ENCODE measurements at places on chromosomes 4 and X.
A peak's percentile ranks its signal among the peaks of the same experiment; 100 is the strongest.

GRCh38 chrX:134173541-134174272 lies 63.3 kb upstream of the CCDC160 start:
- DNase-seq, result no peak

DNA sequence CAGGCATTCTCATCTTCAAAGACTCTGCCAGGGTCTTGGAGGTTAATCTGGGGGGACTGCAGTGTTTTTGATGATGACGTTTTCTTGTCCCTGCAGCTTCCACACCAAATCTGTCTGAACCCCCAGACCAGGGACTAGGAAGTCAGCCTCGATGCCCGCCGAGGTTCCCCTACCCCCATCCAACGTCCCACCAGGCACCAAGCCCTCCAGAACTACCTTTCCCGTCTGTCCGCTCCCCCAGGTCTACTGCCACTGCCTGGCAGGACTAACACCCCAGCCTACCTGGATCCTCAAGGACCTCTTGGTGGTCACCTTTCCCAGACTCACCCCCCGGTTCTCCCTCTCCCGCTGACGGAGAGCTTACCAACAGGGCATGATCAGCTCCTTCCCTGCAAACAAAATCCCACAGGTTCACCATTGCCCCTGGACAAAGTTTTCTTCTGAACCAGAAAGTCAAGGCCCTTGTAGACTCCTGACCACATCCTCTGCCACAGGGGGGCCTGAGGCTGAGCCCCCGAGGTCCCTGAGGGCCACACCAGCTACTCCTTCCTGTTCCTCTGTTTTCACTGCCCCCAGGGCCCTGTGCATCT lies 40.9 kb downstream of the HMX1 start:
- no peak for DNase-seq

GRCh38 chr4:164821711-164822110 lies 55.3 kb upstream of the APELA start:
- no peak for DNase-seq

DNA sequence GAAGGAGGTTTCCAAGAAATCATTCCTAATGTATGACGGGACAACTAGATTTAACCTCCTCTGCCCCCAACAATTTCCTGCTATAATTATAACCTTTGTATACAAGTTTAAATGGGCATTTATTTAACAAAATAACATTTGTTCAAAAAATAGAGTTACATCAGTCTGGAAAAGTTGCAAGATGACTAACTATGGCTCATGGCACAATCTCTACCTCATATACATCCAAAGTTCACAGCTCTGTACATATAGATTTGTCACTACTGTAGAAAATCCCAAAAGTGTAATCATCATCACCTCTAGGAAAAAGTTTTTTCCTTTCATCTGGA lies 3.8 kb upstream of the RPS6KA3 start:
- peak; percentile 24 for DNase-seq

Measured in fibroblast of upper back skin (primary cell).